ENCODE measurements at places on chromosomes 13 and 19.
A peak's percentile ranks its signal among the peaks of the same experiment; 100 is the strongest.

DNA sequence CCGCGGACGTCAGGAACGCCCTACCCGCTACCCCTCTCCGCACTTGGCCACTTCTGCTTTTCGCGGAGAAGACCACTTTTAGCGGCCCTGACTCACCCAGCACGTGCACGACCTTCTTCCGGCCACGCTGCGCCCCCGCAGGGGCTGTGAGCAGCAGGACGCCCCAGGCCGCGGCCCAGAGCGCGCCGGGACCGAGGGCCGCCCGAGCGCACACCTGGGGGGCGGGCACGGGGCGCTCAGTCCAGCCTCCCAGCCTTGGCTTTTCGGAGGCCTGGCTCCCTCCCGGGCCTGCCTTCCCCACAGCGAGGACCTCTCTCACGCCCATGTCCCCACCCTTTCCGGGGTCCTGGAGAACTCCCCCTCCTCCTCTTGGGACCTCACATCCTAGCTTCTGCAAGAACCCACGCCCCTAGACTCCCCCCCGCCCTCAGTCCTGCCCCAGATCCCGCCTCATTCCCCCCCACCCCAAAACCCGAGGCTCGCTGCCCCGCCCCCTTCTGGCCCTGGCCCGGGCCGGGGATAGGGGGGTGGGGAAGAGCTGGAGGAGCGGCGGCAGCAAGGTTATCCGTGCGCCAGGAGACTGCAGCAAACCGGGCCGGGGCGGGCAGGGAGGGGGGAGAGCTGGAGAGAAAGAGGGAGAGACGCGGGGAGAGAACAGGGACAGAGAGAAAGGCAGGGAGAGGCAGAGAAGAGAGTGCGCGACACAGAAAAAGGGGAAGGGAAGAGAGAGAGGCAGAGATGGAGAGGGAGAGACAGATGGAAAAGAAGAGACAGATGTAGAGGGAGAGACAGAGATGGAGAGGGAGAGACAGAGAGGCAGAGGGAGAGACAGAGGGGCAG lies 11.5 kb downstream of the TM6SF2 start:
- peak; percentile 67 for DNase-seq

- no peak for DNase-seq
Observed at GRCh38 chr19:17322854-17323253, 11.8 kb downstream of the ANO8 start.

DNA sequence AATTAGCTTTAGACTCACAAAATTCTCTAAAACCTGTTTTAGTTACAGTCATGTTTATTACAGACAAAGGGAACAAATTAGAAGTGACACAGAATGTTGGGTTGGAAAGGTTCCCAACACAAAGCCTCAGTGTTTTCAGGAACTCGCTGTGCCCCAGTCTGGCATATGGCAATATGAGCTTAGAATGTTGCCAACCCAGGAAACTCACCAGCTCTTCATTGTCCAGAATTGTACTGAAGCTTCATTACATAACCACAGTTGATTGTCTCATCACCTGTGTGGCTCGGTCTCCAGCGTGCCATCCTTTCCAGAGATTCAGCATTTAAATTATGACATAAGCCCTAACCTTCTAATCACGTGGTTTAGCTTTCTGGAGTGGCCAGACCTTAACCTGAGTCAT lies 19.1 kb downstream of the ZNF264 start:
- DNase-seq = no peak

- DNase-seq = no peak
Observed at GRCh38 chr13:98564204-98564603, 12.7 kb downstream of the STK24 start.

- no peak for DNase-seq
Observed at GRCh38 chr19:1632462-1633268, 19.8 kb downstream of the TCF3 start.

DNA sequence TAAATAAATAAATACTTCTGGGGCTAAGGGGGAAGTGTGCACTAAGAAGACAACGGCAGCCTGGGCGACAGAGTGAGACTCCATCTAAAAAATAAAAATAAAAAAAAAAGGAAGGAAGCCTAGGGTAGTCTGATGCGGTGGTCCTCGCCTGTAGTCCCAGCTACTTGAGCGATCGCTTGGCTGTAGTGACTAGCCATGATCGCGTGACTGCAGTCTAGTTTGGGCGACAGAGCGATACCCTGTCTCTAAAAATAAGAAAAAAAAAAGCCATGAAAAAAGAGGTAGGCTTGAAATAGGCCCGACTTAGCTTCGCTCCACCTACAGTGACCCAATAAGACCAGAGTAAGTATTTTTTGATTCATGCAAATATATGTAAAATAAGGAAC lies 661 bp upstream of the BABAM1 start:
- peak; percentile 26 for DNase-seq

GRCh38 chr19:46678110-46678732 lies 17.2 kb upstream of the DACT3 start:
- DNase-seq = no peak

DNA sequence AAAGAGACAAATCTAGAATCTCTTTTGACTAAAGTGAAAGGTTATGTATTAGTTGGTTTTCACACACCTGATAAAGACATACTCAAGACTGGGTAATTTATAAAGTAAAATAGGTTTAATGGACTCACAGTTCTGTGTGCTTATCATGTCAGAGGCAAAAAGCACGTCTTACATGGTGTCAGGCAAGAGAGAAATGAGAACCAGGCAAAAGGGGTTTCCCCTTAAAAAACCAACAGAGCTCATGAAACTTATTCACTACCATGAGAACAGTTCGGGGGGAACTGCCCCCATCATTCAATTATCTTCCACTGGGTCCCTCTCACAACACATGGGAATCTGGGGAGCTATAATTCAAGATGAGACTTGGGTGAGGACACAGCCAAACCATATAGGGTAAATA lies 486.8 kb downstream of the DACH1 start:
- DNase-seq = peak; percentile 11

- peak; percentile 45 for DNase-seq
Observed at GRCh38 chr13:98910501-98910951, 67.3 kb downstream of the DOCK9 start.

- DNase-seq = no peak
Observed at GRCh38 chr13:93004919-93005318, 221.7 kb upstream of the GPC6 start.

- DNase-seq = no peak
Observed at GRCh38 chr13:60590800-60591747, 194.1 kb downstream of the TDRD3 start.

- peak; percentile 24 for DNase-seq
Observed at GRCh38 chr13:27130979-27131623, 40.5 kb downstream of the USP12 start.

DNA sequence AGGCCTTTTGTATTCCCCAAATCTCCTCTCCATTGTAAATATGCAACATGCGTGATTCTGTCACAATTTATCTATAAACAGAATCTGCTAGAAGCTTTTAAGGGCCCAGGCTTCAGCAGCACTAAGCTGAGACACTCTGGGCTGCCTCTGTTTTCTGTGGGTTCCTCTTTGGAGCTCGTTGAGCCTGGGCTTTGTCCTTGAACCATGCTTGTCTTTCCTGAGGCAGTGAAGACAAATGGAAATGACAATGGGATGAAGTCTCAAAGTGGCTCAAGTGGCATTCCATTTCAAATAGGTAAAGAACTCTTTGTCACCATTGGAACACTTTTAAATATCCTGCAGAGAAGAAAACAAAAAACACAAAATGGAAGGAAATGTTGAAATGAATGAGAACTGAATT lies 40.3 kb downstream of the RASL11A start:
- peak; percentile 18 for DNase-seq

DNA sequence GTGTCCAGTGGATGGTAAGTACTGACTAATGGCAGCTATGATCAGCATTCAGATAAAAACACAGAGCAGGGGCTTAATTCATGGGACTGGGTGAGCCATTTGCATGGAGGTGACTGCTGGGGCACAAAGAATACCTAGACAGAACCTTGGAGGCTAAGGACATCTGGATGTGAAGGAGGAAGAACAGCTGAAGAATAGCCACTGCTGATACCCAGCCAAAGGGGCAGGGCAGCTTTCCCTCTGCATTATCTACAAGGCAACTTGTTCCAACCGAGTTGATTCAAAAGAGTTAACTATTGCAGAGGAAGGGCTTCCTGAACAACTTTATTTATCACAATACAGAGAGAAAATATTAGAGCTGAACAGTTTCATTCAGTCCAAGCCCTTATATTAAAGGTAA lies 13.1 kb upstream of the THSD1 start:
- DNase-seq = no peak

DNA sequence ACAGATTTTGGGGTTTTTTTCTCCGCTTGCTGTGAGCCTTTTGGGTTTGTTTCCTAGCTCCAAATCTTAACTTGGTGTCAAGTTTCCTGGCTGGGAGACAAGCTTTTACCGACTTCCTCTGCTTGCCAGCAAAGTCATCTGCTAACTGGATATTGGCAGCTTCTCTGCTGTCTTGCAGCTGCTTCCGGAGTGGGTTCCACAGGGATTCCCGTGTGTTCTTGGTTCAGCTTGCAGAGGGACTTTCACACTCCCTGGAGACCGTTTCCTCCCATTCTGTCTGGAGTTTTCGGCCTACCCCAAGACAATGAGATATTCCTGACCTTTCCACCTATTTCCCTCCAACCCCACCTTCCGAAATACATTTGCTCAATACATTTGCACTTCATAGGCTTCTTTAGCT lies 2.2 kb upstream of the COLGALT1 start:
- peak; percentile 71 for DNase-seq

- no peak for DNase-seq
Observed at GRCh38 chr19:1220477-1220930, 14.9 kb downstream of the STK11 start.

GRCh38 chr19:56076498-56076897 lies 44.6 kb downstream of the ZNF787 start:
- DNase-seq = peak; percentile 73

DNA sequence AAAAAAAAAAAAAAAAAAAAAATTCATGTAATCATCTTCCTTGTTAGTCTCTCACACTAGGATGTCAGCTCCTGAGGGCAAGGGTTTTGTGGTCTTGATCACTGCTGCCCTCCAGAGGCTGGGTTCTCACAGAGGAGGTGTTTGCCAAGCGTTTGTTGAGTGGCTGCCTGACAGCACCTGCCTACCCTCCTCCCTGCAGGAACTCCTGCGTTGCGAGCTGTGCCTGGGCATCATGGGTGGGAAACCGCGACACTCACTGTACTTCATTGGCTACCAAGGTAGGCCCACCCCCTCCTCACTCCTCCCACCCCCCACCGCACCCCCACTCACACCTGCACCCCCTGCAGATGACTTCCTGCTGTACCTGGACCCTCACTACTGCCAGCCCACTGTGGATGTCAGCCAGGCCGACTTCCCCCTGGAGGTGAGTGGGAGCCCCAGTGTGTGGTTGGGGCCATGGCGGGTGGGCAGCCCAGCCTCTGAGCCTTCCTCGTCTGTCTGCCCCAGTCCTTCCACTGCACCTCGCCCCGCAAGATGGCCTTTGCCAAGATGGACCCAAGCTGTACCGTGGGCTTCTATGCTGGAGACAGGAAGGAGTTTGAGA lies 8.1 kb downstream of the ATG4D start:
- peak; percentile 51 for DNase-seq

DNA sequence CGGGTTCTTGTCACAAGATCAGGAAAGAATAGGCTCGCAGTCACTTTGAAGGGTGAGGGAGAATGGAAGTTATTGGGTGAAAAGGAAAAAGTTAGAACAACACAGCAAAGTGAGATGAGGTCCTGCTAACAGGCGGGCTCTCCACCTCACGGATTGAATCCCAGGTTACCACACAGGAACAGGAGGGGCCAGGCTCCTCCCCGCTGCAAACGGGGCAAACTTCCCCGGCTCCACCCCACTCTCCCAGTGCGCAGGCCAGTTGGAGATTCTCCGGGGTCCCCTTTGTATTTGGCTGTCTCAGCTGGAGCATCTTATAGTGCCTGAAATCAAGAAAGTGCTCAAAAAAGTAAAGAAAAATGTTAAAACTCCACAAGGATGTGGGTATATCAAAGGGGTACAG lies 78.3 kb upstream of the IPO5 start:
- no peak for DNase-seq

DNA sequence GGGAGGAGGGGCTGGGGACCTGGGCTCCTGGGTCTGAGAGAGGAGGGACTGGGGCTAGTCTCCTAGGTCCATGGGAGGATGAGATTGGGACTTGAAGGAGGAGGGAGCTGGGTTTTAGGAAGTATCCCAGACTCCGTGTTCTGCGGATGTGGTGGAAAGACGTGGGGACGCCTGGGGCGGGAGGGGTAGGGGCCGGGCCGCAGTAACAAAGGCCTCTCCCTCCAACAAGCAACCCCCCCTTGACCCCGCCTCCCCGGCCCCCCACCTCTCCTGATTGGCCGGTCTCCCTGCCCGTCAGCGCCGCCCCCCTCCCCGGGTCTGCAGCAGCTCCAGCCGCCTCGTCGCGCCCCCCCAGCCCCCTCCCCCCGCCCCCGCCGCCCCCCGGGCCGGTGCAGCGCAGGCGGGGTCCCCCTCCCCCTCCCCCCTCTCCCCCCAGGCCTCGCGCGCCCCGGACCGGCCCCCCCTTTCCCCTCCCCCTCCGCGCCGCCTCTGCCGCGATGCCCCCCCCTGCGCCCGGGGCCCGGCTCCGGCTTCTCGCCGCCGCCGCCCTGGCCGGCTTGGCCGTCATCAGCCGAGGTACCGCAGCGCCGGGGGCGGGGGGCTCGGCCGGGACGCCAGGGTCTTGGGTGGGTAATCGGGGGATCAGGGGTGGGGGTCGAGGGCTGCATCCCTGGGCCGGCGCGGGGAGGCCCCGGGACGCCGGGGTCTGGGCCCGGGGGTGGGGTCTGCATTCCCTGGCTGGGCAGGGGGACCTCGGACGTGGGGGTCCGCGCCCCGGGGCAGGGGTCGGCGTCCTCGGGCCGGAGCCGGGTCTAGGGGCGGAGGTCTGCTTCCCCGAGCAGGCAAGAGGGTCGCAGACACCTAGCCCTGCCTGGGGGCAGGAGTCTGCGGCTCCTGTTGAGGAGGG lies at the start of gene IGLON5:
Gene IGLON5 (plus strand): TSS at position 294 of the 907 bp plus-strand sequence. CDS start 204 bp downstream, at position 498.
- no peak for DNase-seq

Data from suppressor macrophage (primary cell).